Sciatic nerve (tissue), 2 donors: ENCODE measurements at places on chromosomes 1 and 21.

DNA sequence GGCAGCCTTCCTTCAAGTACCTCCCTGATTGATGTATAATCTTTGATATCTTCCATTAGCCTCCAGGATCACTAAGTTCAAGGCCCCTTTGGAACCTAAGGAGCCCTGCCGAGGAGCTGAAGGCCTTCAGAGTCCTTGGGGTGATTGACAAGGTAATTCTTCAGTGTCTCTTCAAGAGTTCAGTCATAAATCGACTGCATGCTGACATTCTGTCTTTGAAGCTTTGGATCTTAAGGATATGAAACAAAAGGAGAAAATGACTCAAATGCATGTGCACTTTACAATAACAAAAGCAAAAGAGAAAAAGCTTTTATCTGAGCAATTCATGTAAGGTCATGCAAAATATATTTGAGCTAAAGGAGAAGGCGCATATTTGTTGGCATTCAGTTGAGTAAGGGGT lies 125.3 kb downstream of the RPS6KC1 start:
- no peak for DNase-seq

- no peak for DNase-seq
These were observed 23.0 kb downstream of the MTARC1 start for GRCh38 chr1:220809704-220810103.

DNA sequence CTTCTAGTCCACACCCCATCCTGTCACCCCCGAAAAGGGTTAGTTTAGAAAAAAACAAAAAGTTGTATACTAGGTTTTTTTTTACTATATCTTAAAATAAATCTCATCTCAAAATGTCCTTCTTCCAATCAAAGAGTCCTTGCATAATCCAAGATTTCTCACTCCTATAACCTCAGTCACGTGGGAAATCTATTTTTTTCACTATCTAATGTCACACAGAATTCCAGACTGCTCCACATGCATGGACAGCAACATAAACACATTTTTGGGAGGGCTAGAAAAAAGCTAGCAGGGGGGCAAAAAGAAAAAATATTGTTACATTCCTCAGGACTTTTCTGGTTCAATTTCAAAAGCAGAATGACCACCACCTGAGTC lies 39.3 kb downstream of the TGFBR3 start:
- no peak for DNase-seq

- DNase-seq, result peak; percentile 36
These were observed 864 bp upstream of the KRTAP12-3 start for GRCh38 chr21:44656868-44657267.

GRCh38 chr1:44236490-44237272 lies 23.4 kb downstream of the DMAP1 start:
- no peak for DNase-seq

DNA sequence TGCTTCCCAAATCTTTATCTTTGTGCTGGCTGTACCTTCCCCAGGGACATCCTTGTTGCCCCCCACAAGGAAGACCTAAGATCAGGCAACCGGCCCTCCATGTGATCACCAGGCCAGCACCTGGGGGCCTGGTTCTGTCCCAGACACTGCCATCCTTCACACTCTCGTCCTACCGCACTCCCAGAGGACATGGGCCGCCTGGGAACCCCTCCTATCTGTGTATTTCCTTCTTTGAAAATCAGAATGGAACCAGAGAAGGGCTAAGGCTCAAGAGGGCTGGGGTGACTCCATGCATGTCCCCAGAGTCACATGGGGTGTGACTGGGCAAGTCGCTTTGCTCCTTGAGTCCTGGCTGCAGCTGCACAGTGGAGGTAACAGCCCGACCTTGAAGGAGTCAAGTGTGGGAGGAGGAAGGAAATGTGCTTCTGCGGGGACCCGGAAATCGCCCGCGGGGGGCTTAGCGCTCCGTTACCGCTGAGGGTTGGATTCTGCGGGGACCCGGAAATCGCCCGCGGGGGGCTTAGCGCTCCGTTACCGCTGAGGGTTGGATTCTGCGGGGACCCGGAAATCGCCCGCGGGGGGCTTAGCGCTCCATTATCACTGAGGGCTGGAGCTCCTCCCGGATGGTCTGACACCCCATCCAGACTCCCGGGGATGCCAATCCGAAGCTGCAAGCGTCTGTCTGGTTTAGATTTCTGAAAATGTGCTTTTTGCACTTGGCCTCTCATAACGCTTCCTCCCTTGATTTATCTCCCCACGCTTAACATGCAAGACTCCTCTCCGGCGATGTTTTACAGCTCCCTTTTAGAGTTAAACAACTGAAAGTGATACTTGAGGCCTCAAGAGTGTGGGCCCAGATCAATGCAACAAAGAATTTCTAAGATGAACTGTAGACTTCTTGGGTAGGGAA lies 278.9 kb downstream of the NPHP4 start:
- peak; percentile 23 for DNase-seq

DNA sequence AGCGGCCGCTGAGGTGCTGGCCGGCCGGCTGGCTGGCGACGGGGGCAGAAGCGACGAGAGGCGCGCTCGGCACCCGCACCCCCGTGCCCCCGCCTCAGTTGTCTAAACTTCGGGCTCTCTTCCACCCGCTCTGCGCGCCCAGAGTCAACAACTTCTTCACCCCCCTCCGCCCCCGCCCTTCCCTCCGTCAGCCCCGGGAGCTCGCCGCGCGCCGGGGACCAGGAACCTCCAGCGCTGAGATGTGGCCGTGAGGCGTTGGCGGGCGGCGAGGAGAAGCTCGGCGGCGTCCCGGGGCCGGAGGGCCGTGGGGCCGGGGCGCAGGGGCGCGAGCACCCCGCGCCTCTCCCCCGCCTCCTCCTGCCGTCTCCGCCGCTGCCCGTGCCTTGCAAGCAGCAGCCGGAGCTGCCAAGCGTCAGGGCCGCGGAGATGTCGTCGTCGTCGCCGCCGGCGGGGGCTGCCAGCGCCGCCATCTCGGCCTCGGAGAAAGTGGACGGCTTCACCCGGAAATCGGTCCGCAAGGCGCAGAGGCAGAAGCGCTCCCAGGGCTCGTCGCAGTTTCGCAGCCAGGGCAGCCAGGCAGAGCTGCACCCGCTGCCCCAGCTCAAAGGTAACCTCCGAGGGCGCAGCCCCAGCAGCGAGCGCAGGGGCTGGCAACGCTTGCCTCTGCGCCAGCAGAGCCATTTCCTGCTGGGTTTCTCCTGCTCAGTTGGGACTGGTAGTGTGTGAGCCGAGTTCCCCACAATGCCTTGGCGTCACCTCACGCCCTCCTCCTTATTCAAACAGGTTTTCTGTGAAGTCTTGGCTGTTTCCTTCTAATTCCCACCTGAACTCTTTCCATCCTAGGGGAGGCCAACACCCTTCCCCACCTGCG lies 710 bp downstream of the PPP2R5A start:
- peak; percentile 82 for DNase-seq

- DNase-seq, result no peak
These were observed 179.0 kb upstream of the PLD5 start for GRCh38 chr1:242703467-242703866.

DNA sequence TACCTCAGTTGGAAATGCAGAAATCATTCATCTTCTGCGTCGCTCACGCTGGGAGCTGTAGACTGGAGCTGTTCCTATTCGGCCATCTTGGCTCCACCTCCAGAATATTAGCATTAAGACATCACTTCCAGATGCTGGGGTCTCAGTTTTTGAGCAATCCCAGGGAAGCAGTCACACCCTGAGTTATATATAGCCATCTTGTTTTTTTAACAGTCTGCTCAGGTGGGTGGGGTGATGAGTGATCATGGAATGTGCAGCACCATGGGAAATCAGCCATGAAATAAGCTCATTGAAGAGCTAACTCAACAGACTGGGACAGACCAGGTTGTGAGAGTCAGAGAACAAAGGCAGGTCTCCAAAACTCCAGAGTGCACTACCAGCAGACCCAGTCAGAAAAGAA lies 27.0 kb upstream of the HMGB4 start:
- no peak for DNase-seq

- DNase-seq, result no peak
These were observed 13.8 kb upstream of the ABCB10 start for GRCh38 chr1:229572286-229572685.

GRCh38 chr1:17197696-17198095 lies 7.2 kb upstream of the PADI1 start:
- peak; percentile 31 for DNase-seq

DNA sequence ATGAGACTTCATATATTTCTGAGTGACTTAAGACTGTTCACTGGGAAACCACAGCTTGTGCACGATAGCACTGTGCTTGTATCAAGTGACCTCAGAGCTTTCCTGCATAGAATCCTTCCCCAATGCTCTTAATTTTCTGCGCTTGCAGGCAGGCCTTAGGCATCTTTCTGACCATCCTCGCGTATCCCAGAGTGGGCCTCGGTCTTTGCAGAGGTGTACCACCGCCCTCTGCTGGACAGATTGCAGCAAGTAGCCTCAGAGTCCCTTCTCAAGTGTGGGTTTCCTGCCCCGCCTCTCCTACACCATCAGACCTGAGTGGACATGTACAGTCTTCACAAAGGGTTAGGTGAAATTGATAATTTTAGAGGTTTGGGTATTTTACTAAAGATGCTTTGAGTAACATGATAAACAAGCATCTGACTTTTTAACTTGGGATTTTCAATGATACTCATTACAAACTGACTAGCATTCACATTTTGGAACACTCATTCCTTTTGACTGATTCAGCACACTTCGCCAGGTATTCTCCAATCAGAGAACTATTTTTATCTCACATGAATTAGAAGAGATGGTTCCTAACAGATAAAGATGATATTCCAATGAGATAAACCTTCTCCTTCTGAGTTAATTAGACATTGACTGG lies 246.5 kb upstream of the USP25 start:
- DNase-seq, result peak; percentile 95

DNA sequence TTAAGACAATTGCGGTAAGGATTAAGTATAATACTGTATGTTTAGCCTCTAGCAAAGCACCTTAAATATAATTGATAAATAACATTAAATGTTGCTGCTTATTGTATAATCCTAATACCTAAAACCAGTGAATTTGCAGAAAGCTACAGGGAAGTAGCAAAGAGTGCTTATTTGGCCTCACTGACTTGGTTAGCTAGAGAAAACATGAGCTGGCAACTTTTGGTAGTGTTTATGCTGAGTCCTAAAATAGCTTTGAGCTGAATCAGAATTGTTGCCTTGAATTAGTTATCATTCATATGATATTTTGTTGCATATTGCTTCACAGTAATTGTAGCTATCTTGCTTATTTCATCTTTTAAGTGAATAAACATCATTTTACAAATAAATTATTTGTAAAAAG lies 3.5 kb downstream of the TRIM67 start:
- DNase-seq, result no peak

- no peak for DNase-seq
These were observed 72.8 kb upstream of the COX20 start for GRCh38 chr1:244762629-244763028.

GRCh38 chr1:107936498-107937481 lies 28.2 kb downstream of the VAV3 start:
- no peak for DNase-seq

- DNase-seq, result no peak
These were observed 20.5 kb upstream of the PDC start for GRCh38 chr1:186481303-186481888.

- no peak for DNase-seq
These were observed 124.9 kb downstream of the RUNX1 start for GRCh38 chr21:34924194-34924593.

DNA sequence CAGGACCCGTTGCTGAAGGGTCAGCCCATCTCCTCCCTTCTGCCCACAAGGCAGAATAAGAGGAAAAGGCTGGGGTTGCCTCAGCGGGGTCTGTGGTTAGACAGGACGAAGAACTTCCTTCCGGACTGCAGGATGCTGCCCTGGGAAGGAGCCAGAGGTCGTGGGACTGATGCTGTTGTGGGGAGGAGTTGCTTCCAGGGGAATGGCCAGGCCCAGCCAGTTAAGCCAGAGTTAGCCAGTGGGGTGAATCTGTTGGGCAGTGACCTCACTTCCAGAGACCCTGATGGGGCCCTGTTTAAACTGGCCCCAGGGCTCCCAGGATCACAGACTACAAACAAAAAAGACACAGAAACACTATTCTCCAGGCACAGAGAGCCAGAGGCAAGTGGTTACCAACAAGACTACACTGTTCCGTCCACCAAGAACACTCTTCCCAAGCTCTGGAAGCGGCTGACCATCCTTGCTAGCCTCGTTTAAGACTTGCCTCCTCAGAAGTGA lies 13.0 kb downstream of the FAM229A start:
- no peak for DNase-seq

DNA sequence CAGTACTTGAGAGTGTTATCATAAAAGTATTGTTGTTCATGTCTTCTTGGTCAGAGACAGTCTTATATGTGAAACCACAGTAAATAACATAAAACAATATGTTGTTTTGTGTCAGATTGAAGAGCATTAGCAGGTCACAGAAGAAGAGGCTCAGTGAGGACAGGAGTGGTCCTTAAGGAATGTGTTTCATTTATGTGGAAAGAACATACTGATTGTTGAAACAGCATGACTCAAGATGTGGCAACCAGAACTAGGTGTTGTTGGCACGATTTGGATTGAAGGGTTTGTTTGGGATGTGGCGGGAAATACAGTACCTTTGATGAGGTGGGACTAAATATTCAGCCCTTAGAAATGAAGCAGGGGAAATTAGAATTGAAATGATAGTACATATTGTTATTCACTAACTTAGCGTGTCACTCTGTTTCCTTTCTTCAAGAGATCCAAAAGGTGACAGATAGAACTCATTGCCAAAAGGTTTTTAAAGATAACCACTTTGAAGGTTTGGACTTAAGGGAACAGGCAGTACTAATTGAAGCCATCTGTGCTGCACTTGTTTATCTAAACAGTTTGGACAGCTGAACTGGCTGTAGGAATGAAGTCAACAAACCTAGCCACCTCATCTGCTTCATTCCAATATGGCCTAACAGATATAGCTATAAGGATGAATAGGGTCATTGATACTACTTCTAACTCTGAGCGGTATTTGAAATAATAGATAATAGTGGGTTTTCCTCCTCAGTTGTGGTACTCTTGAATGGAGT lies 14.4 kb downstream of the RALGPS2 start:
- no peak for DNase-seq

DNA sequence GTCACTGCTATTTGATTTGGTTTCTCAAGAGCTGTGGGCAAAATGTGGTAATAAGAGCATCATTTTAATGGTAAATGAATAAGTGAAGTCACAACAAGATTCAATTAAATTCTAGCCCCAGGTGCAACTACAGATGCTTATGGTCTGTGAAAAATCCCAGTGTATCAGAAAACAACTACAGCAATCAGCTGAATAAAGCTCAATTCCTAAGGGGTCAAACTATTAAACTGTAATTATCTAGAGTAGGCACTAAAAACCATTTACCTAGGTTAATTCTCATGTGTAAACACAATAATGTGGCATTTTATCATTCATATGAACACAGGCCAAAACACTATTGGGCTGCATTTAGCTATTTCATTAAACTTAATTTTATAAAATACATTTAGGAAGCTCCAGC lies 9.6 kb downstream of the TARBP1 start:
- no peak for DNase-seq

DNA sequence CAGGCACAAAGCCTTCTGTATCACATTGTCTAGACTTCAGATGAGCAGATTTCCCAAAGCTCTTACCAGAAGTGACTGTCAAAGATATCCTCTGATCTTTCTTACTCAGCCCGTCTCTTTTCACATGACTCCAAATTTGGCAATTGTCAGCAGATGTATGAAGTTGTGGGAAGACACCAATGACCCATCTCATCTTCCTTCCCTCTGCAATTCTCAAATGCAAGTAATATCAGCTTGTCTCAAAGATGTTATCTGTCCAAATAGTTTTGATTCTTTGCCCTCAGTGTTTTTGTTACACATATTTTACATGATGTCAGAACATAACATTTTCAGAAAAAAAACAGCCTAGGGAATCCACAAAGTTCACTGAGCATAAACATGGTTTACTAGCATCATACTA lies 45.1 kb upstream of the RGS2 start:
- DNase-seq, result no peak

- no peak for DNase-seq
These were observed 1365.3 kb downstream of the NCAM2 start for GRCh38 chr21:22363504-22363903.

GRCh38 chr1:90510143-90510542 lies 207.0 kb downstream of the BARHL2 start:
- no peak for DNase-seq
